ENCODE measurements at places on chromosomes 12 and 14. TPM values are rescaled to one million over a fixed set of nuclear protein-coding genes. Genes with fewer than 3 reads are reported as not detected.

- peaks cover 23% of the 10 kb centered on the region for H3K27me3 ChIP-seq
- H3K36me3 ChIP-seq: no peaks in the 10 kb centered on the region
- H3K4me3 ChIP-seq: peak overlapping the region; percentile 20
- H3K27ac ChIP-seq: no peak overlapping the region
- DNase-seq: no peak
These were observed 333 bp upstream of the KCNA1 start for GRCh38 chr12:4909410-4909733.

DNA sequence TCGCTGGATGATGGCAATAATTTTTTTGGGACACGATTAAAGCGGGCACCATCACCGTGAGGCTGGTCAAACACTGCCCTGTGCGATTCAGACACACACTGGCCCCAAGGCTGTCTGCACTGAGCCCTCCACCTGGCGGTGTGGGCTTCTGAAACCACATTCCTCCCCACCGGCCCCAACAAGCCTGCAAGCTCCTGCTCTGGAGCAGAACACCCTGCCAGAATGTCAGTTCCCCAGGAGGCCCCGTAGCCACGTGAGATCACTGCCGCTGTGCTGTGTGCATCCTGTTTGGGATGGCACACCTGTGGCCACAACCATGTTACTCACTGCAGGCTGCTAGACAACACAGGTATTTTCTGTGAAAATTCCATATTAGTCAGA lies 7.9 kb downstream of the GSC start:
- no peak overlapping the region for H3K27ac ChIP-seq
- peaks cover 3% of the 10 kb centered on the region for H3K27me3 ChIP-seq

DNA sequence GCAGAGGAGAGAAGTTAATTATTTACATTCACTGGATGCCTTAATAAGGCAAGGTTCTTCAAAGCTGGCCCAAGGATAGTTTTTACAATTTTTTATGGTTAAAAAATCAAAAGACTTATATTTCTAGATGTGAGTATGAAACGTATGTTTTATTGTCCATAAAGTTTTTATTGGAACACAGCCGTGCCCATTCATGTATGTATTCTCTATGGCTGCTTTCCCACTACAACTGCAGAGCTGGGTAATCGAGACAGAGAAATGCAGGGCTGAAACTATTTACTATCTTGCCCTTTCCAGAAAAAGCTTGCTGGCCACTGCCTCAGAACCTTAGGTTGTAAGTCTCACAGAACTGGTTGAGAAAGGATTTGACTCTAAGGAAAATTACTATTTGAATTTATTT lies 16.4 kb downstream of the JKAMP start:
- H3K27me3 ChIP-seq: no peaks in the 10 kb centered on the region
- H3K27ac ChIP-seq: no peak overlapping the region

DNA sequence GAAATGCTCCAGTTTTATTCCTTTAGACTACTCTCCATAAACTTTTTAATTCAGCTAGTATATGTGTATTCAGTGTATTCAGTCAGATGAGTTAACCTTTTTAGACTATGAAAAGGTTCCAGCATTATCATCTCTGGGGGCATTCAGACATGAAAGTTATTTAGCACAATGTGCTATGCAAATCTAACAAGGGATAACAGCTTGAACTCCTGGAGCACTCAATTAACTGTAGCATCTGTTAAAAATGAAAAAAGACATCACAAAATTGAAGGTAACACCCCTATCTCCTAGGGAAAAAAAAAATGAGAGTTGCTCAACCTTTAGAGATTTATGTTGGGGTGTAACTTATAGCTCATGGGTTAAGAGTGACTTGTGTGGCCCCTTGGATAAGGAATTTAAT lies 211.5 kb downstream of the PHLDA1 start:
- peaks cover 9% of the 10 kb centered on the region for H3K4me1 ChIP-seq
- H3K4me3 ChIP-seq: no peak overlapping the region
- H3K36me3 ChIP-seq: no peaks in the 10 kb centered on the region
- H3K27ac ChIP-seq: no peak overlapping the region
- no peaks in the 10 kb centered on the region for H3K27me3 ChIP-seq
- no peak for DNase-seq

- H3K4me3 ChIP-seq: no peak overlapping the region
- no peaks in the 10 kb centered on the region for H3K4me1 ChIP-seq
- no peaks in the 10 kb centered on the region for H3K27me3 ChIP-seq
- DNase-seq: no peak
- no peak overlapping the region for H3K27ac ChIP-seq
These were observed 21.5 kb upstream of the ALDH2 start for GRCh38 chr12:111745211-111745610.

GRCh38 chr12:71548893-71549292 lies 109.3 kb downstream of the LGR5 start:
- H3K4me1 ChIP-seq: no peaks in the 10 kb centered on the region
- no peak overlapping the region for H3K27ac ChIP-seq
- no peaks in the 10 kb centered on the region for H3K27me3 ChIP-seq

DNA sequence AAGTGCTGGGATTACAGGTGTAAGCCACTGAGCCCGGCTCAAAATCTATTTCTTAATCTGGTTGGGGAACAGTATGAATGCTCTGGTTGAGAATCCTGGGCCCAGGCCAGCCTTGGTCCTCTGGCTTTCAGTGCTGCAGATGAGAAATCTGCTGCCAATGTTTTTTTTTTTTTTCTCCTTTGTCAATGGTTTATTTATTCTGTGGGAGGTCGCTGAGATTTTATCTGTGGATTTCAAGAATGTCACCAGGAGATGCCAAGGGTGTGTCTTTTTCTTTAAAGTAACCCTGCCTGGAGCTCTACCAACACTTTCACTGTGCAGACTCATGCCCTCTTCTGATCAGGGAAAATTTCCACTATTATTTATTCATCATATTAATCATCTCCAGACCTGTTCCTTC lies 3.6 kb downstream of the SLC25A29 start:
- peaks cover 4% of the 10 kb centered on the region for H3K4me1 ChIP-seq
- H3K27me3 ChIP-seq: no peaks in the 10 kb centered on the region
- H3K4me3 ChIP-seq: no peak overlapping the region
- no peak for DNase-seq
- no peaks in the 10 kb centered on the region for H3K36me3 ChIP-seq

- no peak overlapping the region for H3K27ac ChIP-seq
- peaks cover 19% of the 10 kb centered on the region for H3K4me1 ChIP-seq
- H3K27me3 ChIP-seq: no peaks in the 10 kb centered on the region
- H3K36me3 ChIP-seq: no peaks in the 10 kb centered on the region
- no peak for DNase-seq
These were observed 2.0 kb downstream of the RFLNA start for GRCh38 chr12:124296916-124297351.

GRCh38 chr12:113237748-113238147 lies 16.5 kb downstream of the TPCN1 start:
- no peak for DNase-seq
- H3K4me1 ChIP-seq: peaks cover 90% of the 10 kb centered on the region
- no peak overlapping the region for H3K4me3 ChIP-seq
- peaks cover 25% of the 10 kb centered on the region for H3K36me3 ChIP-seq

GRCh38 chr14:71588576-71589215 lies 343.5 kb upstream of the RGS6 start:
- no peaks in the 10 kb centered on the region for H3K4me1 ChIP-seq
- H3K27me3 ChIP-seq: no peaks in the 10 kb centered on the region
- H3K36me3 ChIP-seq: no peaks in the 10 kb centered on the region
- DNase-seq: no peak
- H3K27ac ChIP-seq: no peak overlapping the region

DNA sequence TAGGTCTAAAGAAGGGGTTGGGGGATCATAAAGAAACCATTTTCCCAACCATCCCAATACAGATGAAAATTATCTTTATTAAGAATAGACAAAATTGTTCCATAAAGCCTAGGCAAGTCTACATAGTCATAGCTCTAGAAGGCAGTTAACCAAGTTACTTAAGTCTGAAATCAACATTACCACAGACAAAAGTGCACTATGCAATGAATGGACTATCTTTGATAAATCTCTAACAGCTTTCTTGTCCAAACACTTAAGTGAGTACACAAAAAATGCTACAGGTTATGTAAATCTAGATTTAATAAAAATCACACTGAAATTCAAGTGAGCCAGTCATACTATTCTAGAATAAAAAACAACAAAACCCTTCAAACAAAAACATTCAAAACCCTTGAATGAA lies 87.0 kb upstream of the GPHB5 start:
- no peak overlapping the region for H3K27ac ChIP-seq
- H3K4me3 ChIP-seq: no peak overlapping the region
- no peaks in the 10 kb centered on the region for H3K36me3 ChIP-seq
- no peaks in the 10 kb centered on the region for H3K27me3 ChIP-seq
- no peak for DNase-seq

GRCh38 chr12:15212930-15213329 lies 8.3 kb downstream of the RERG start:
- DNase-seq: no peak
- peak overlapping the region; percentile 16 for H3K27ac ChIP-seq
- H3K36me3 ChIP-seq: no peaks in the 10 kb centered on the region
- no peaks in the 10 kb centered on the region for H3K27me3 ChIP-seq
- H3K4me1 ChIP-seq: no peaks in the 10 kb centered on the region
- H3K4me3 ChIP-seq: no peak overlapping the region

GRCh38 chr12:113829212-113829611 lies 136.9 kb downstream of the RBM19 start:
- no peaks in the 10 kb centered on the region for H3K4me1 ChIP-seq
- no peak for DNase-seq
- no peak overlapping the region for H3K4me3 ChIP-seq
- H3K27ac ChIP-seq: no peak overlapping the region
- H3K27me3 ChIP-seq: no peaks in the 10 kb centered on the region

DNA sequence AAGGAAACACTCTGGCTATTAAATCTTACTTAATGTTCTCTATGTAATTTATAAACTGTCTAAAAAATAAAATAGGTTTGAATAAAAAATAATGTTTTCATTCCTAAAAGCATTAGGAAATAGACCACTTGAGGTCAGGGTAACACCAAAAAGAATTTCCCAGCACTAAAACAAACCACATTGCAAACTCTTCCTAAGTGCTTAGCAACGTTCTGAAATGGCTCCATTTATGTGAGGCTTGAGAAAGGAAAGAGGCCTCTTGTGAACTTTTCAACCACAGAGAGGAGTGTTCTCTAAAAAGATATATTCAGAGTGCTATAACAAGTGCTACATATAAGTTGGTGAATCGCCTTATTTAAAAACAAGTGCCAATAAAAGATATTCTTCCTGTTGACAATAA lies 42.7 kb downstream of the ALX1 start:
- no peak overlapping the region for H3K27ac ChIP-seq
- H3K27me3 ChIP-seq: no peaks in the 10 kb centered on the region
- no peaks in the 10 kb centered on the region for H3K4me1 ChIP-seq
- no peaks in the 10 kb centered on the region for H3K36me3 ChIP-seq
- H3K4me3 ChIP-seq: no peak overlapping the region
- DNase-seq: no peak

DNA sequence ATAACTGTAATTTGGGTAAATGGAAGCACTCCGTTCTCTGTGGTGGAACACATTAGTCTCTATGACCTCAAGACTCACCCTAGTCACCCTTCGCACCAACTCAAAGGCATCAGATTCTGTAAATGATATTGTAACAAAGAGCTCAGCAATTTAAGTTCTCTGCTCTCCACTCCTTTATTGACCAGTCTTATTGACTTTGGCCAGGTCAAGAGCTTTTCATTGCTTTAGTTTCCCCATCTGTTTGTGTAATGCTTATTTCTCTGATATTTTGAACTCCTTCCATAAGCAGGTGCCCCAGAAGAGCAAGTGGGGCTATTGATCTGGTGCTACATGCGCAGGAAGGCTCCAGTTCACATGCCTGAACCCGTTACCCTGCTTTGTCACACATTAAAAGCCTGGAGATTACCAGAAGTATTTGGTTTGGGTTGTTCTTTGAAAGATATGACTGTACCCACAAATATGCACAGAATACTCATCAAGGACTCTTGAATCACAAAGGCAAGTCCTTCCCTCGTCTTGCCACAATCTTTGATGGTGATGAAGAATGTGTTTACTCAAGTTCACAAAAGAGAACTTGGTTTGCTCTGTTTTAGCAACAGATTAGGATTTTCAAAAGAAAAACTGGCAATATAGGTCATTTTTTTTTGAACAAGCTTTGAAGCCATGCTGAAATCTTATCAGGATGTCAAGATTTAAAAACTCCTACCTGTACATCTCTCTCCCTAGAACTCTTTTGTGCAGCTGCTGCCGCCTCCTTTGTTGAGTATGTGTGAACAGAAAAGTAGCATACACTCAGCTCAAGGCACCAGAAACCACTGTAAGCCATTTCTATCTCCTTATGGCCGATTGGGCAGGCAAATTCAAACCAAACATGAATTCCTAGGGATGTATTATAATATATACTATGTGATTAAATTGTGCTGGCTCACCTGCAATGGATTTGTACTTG lies 193.9 kb downstream of the BCAT1 start:
- no peaks in the 10 kb centered on the region for H3K27me3 ChIP-seq
- no peak for DNase-seq
- H3K4me1 ChIP-seq: no peaks in the 10 kb centered on the region
- no peak overlapping the region for H3K4me3 ChIP-seq

- H3K36me3 ChIP-seq: no peaks in the 10 kb centered on the region
- no peaks in the 10 kb centered on the region for H3K4me1 ChIP-seq
- H3K27me3 ChIP-seq: no peaks in the 10 kb centered on the region
- no peak overlapping the region for H3K27ac ChIP-seq
- DNase-seq: no peak
These were observed 448.1 kb downstream of the BCAT1 start for GRCh38 chr12:24500831-24501230.

GRCh38 chr12:13273850-13274249 lies 77.3 kb downstream of the EMP1 start:
- no peaks in the 10 kb centered on the region for H3K4me1 ChIP-seq
- no peak overlapping the region for H3K4me3 ChIP-seq
- DNase-seq: no peak
- H3K27me3 ChIP-seq: no peaks in the 10 kb centered on the region
- no peak overlapping the region for H3K27ac ChIP-seq

- no peaks in the 10 kb centered on the region for H3K4me1 ChIP-seq
- no peak for DNase-seq
- no peak overlapping the region for H3K27ac ChIP-seq
- H3K27me3 ChIP-seq: no peaks in the 10 kb centered on the region
These were observed 236.0 kb downstream of the ETNK1 start for GRCh38 chr12:22860926-22861325.

GRCh38 chr12:6533653-6533922 lies 729 bp upstream of the GAPDH start:
- H3K27ac ChIP-seq: peak overlapping the region; percentile 99
- H3K27me3 ChIP-seq: no peaks in the 10 kb centered on the region
- no peak for DNase-seq
- H3K36me3 ChIP-seq: peaks cover 55% of the 10 kb centered on the region
- H3K4me1 ChIP-seq: no peaks in the 10 kb centered on the region

DNA sequence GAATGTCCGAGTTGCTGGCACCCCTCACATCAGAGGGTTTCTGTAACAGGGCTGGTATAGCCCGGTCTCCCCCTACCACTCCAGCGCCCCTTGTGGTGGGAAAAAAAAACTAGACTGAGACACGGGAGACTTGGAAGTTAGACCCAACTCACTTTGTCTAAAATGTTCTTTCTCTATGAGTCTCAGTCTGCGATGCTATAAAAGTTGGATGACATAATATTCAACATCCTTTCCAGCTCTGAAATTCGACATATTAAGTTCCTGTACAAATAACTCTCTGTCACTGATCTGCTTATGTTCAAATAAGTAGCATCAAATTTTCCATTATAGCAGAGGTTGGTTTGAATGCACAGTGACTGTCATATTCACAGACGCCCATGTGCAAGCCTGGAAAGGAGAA lies 25.7 kb upstream of the TC2N start:
- DNase-seq: no peak
- H3K27ac ChIP-seq: peak overlapping the region; percentile 48

Gene SLC35F4
- not detected for total RNA-seq

Gene PAWR
- 24.3 TPM for total RNA-seq

Gene TEX22
- 0.16 TPM for total RNA-seq

Gene SLC5A8
- not detected for total RNA-seq

Gene SLC6A13
- 2.1 TPM for total RNA-seq

Gene GPR162
- total RNA-seq: 0.44 TPM

Gene TOMM20L
- total RNA-seq: not detected

Gene LRRIQ1
- 0.12 TPM for total RNA-seq
